ENCODE measurements at places on chromosomes 7 and 10.
A peak's percentile ranks its signal among the peaks of the same experiment; 100 is the strongest.

DNA sequence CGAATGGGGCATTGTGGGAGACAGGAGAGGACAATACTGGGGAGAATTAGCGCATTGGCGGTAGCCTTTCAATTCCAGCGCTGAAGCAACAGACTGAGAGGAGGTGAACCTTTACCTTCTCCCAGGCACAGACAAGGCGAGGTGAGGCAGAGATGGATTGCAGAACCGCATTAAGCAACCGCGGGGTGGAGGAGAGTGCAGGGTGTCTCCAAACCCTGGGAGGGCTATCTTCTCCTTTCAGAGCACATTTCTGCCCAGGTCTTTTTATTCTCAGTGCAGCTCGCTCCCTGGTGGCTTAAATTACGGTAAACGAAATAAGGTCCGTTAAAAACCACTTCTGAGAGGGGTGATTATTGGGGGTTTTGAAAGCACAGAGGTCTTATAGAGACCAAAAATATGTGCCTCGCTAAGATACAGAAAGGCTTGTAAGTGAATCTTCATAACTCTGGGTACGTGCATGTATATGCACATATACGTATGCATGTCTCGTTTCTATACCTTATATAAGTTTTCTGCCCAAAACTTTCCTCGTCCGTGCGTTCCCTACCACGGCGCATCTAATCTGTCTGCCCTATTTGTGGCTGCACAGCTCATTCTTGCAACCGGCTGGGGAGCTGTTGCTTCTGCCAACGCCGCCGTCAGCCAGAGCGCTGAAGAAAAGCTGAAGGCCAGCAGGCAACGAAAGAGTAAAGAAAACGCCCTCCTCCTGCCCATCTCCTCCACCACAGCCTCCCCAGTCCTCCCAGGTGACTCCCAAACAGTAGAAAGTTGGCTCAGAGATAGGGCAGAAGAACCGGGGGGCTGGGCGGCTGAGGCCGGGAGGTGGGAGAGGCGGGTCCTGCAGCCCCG, 895 bp upstream of the ZNF804B start:
- peak; percentile 59 for DNase-seq

GRCh38 chr10:122974023-122974422, 6.2 kb upstream of the PSTK start:
- DNase-seq: no peak

DNA sequence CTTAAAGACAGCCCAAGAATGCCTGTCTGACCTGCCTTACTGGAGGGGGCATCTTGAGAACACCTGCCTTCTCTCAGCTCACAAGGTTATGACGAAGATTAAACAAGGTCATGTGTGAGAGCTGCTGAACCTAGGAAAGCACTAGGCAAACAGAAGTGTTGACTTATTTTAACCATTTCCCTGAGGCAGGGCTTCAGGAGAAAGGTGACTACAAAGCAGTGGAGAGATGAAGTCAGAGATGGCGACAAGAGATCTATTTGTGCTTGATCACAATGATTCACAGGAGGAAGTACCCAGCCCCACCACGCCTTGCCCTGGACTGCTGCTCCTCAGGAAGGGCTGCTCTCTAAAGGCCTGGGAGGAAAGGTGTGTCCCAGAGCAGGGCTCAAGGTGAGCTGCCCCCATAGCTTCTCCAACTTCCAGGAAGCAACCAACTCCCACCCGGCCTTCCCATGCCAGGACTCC, 27.8 kb downstream of the STN1 start:
- DNase-seq: no peak

DNA sequence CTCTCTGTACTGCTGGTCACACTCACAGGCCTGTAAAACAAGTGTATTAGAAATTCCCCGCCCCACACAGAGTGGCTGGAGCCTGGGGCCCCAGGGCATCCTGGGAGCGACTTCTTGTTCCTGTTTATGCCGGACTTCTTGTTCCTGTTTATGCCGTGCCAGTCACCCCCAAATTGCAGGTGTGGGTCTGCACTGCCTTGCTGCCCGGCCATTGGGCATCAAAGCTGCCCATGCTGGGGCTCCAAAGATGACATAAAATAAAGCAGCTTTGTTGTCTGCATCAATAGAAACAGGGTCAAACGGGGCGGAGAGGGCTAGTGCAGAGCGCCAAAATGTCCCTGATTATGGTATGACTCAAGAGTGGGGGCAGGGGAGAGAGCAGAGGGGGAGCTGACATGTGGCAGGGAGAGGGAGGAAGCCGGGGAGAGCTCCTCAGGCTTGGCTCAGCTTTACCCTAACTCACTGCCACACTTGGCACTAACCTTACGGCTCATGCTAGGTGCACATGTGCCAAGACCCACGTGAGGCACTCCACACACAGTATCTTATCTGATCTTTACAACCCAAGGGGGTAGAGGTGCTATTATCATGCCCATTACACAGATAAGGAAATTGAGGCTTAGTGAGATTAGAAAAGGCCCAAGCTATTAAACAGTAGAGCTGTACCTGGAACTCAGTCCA, 98.4 kb downstream of the PIP4K2A start:
- DNase-seq: no peak

GRCh38 chr7:16300361-16300895, 120.9 kb downstream of the CRPPA start:
- no peak for DNase-seq

DNA sequence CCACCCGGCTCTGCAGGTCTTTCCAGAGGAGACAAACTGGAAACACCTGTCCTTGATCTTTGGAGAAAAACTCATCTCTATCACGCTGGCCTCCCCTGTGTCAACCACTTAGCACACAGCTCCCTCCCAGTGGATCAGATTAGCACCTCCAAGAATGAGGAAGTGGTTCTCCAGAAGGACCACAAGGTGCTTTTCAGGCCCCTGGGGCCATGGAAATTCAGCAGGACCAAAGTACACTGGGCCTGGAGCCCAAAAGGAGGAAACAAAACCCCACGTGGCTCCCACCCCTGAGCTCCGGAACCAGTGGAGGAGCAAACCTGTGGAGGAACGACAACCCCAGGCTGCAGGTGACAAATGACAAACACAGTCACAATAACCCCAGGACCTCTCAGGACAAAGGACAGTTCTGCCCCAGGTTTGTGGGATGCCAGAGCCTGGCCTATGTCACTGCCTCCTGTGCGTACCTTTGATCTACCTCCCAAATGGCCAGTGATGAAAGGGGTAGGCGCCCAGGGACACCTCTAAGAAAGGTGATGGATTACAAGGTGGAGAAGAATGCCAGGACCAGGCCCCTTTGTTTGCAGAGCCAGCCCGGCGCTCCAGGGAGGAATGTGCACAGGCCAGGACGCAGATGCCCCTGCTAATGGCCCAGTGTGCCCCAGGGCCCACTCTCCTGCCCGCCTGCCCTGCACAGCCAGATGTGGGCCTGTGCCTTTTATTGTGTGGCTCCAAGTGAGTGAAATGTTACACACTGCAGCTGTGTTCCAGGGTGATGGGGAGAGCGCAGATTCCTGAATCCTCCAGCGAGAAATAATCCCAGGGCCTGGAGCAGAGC, 5.7 kb downstream of the TNS3 start:
- peak; percentile 94 for DNase-seq

DNA sequence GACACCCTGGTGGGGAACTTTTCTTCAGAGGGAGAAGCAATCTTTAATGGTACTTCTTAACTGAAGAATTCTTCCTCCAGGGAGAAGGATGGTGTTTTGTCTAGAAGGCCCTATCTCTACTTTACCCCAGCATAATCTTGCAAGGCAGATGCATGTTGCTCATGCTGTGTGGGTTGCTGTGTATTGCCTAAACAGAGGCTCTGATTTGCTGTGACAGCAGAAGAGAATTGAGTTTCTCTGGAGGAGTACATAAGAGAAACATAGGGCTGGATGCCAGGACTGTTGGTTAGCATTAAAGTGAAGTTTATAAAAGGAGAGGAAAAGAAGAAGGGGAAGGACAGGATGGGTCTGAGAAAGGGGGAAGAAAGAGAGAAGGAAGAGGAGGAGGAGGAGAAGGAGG, 248.1 kb upstream of the HPS1 start:
- no peak for DNase-seq

DNA sequence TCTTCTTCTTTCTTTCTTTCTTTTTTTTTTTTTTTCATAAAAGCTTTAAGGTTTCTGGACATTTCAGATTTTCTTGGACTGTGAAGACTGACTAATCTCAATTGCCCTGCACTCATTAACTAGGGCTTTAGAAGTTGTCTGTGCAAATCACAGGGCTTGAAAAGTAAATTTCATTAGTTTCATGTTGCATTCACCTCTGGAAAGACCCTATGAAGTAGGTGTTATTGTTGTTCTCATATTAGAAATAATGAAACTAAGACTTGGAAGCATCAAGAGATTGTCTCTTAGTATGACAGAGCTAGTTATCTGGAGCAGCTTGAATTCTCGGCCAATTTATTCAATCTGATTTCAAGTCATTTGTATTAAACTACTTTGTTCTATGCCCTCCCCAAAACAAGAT, 28.2 kb upstream of the SEMA3D start:
- no peak for DNase-seq

DNA sequence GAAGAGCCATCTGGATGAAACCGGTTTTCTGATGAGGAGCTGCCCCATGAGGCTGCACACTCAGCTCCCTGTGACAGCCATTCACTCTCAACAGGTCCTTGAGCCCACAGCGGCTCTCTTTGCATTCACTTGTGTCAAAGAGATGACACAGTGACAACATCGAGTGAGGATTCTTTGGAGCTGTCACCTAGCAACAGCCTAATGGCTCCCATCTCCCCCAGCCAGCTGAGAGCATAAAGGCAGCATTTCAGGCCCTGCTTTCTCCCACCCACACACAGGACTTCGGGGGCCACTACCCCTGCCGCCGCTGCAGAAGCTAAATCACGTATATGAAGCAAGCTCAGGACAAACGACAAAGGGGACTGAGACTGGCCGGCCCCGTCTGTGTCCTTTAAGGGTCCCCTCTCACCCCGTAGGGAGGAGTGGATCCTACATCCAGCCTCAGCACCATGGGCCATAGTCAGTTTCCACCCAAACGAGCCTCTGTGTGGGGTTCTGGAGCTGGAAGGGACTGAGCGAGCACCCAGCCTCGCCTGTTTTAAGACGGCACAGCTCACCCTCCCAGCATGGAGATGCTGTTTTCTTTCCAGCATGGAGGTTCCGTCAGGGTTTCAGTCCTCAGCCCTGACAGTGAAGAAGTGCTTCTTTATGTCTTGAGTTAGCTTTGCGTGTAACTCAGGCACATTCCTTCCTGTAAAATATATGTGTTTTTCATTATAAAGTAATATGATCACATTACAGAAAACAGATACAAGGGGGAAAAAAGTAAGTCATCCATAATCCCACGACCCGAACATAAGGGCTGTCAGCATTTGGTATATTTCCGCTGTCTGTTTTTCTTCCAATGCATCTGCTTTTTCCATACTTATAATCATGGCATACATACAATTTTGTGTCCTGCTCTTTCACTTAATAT, 4.9 kb downstream of the CPA4 start:
- peak; percentile 71 for DNase-seq

DNA sequence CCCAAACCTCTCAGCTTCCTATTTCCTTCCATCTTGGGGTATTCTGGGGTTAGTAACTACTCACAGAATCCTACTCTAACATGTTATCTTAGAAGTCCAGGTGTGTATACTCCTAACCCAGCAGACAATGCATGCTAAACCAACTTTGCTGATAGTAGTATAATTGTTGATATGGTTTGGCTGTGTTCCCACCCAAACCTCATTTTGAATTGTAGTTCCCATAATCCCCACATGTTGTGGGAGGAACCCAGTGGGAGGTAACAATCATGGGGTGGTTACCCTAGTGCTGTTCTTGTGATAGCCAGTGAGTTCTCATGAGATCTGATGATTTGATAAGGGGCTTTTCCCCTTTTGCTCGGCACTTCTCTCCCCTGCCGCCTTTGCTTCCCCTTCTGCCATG, 135.1 kb downstream of the CHRM2 start:
- DNase-seq: no peak

GRCh38 chr10:117938104-117938503, 108.6 kb downstream of the RAB11FIP2 start:
- DNase-seq: no peak

DNA sequence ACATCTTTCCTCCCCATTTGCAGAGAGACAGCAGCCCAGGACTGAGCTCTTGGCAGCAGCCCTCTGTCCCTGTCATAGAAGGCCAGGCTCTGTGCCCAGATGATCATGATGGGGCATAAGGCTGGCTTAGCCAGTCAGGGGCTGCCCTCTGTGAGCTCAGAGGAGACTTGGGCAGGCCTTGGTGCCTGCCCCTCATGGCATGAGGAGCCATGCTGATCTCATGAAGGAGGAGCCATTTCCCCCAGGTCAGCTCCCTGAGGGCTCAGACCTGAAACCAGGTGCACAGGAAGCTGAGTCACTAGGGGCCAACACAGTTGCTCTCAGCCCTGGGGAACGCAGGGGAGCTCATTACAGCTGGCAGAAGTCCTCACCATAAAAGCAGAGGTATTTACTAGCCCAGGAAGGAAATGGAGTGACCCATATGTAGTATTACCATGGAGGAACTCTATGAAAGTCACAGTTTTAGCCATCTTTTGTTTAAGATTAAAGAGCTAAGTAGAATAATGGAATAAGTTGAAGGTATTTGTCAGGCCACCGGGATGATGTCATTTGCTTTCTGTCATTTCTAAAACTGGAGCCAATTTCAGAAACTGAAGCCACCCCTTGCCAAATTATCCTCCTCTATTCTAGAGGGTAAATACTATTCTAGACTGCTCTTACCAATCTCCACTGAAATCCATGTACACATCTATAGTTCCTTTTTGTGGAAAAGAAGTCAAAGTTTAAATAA, 362.4 kb upstream of the ZNF32 start:
- no peak for DNase-seq

GRCh38 chr10:5604236-5604925, 62.0 kb downstream of the ASB13 start:
- DNase-seq: no peak

GRCh38 chr10:122445469-122445868, 9.0 kb upstream of the ARMS2 start:
- DNase-seq: no peak

- no peak for DNase-seq
Observed at GRCh38 chr10:70669015-70669414, 3.3 kb upstream of the ADAMTS14 start.

DNA sequence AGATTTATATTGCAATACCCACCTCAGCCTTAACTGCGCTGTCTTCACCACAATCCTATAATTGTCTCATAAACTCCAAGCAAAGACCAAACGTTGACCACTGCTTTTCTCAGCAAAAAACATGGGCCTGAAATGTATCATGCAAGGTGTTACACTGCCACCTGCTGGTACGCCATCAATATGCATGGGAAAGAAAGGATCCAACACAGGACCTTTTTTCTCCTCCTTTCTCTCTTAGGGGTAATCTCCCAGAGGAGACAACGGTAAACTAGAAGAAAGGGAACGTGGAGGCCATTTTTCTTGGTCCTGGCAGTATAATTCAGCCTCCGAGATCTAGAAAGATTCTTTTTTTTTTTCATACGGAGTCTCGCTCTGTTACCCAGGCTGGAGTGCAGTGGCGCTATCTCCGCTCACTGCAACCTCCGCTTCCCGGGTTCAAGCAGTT, 79.1 kb upstream of the MPP7 start:
- DNase-seq: peak; percentile 87
